ENCODE measurements at places on chromosomes 5 and 9.

GRCh38 chr9:89905606-89906338 is 301.0 kb downstream of the GADD45G start:
- no peak for DNase-seq

DNA sequence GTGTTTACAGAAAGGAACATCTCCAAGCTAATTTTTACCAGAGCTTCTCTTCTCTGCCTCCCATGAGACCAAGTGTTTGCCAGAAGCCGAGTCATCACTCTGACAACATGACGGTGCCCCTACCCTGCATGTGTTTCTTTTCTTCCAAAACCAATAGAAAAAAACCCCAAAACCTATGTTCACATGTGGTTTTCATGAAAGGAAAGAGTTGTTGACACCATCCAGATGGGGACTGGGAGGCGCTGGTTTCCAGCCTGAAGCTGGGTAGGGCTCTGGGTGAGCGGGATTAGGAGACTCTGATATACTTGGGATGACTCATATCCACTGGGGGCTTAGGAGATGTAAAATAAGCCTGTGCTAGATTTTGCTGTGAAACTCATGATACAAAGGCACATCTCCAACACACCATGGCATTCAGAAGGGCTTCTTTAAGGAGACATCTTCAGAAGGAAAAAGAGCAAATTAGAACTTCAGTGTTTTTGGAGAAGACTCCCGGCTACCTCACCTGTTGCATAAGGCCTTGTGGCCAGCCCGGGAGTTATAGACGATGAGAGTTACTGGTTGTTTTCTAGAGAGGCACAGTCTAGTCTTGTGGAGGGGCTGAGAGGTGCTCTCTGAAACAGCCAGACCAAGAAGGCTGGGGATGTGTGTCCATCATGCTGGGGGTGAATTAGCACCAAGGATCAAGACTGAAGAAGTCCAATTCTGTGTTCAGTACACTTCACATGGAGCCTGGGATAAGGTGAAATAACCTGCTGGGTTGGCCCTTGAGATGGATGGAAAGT is 108.9 kb upstream of the LHFPL2 start:
- no peak for DNase-seq

DNA sequence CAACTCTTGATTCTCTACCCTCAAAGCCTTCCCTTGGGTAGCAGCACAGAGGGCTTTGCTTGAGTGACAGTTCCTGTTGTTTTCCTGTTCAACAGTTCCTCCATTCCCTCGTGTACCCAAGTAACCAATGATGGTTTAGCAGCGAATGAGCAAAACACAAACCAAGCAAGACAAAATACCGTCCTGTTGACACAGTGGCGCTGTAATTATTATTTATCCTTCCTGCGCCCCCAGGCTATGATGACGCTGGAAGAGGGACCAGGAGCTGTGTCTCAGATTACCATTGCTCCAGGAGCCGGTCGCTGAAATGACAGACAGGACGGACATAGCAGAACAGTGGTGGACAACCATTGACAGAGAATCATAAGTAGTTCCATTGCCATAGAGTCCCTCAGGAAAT is 154.8 kb downstream of the GADD45G start:
- no peak for DNase-seq

- no peak for DNase-seq
Measured at GRCh38 chr9:13023498-13023897, 248.7 kb downstream of the LURAP1L start.

DNA sequence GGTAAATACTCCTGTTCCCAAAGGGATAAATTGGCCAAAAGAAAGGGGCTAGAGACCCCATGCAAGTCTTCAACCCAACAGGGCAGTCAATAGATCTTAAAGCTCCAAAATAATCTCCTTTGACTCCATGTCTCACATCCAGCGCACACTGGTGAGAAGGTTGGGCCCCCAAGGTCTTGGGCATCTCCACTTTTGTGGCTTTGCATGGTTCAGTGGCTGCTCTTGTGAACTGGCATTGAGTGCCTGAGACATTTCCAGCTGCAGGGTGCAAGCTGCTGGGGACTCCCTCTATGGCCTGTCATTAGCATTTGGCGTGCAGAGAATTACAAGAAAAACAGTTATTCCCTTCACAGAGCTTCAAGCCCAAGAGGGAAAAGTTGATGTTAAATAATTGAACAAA is 224.7 kb downstream of the MTRR start:
- DNase-seq, result no peak

DNA sequence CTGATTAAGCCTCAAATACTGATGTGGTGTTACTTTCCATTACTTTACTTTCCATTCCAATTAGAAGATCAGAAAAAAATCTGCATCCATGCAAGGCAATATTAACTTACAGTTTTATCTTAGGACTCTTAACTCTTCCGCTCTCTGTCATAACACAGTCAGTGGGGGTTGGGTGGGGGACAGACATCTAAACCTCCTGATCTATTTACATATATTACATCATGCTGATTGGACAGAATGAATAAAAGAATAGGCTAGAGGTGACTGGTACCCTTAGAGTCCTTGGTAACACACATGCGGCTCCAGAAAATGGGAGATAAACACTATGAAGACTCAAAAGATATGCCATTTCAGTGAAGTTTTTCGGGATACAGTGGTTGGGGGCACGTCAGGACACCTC is 27.6 kb downstream of the RAPGEF6 start:
- no peak for DNase-seq

- DNase-seq, result peak; percentile 16
Measured at GRCh38 chr5:124952566-124952965, 206.1 kb upstream of the ZNF608 start.

DNA sequence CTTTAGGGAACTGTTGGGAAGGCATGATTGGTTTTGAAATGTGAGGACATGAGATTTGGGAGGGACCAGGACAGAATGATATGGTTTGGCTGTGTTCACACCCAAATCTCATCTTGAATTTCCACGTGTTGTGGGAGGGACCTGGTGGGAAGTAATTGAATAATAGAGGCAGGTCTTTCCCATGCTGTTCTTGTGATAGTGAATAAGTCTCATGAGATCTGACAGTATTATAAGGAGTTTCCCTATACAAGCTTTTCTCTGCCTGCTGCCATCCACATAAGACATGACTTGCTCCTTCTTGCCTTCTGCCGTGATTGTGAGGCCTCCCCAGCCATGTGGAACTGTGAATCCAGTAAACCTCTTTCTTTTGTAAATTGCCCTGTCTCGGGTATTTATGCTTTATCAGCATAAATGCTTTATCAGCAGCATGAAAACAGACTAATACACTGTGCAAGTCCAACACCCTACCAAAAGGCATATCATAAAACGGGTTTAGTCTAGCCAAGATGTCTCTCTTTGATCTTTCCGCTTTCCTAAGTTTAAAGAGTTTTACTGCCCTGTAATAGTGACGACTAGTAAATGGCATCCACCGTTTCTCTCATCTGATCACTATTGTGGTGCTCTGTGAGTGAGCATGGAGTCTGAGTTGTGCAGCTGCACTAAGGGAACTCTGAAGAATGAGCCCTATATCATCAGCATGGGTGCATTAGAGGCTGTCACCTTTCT is 12.9 kb upstream of the ZNF782 start:
- DNase-seq, result no peak

GRCh38 chr5:94782383-94782782 is 163.9 kb downstream of the SLF1 start:
- DNase-seq, result no peak

- no peak for DNase-seq
Measured at GRCh38 chr5:150313921-150314716, 11.4 kb upstream of the ARSI start.

DNA sequence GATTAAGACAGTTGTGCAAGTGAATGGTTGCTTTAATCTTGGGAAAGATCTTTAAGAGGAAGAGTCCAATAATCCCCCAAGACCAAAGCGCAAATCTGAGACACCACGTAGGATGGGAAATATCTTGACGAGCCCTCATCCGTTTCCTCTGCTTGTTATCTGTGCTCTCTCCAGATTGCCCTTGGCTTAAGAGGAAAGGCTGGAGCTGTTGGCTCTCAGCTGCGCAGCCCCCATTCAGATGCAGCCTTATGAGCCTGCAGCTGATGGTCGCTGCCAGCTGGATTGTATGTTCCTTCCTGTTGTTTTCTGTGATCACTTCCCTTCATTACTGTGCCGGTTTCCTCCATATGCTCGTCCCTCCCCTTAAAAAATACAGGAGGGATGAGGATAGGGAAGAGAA is 47.7 kb downstream of the PWWP2A start:
- no peak for DNase-seq

GRCh38 chr5:32791536-32792243 is 80.6 kb downstream of the NPR3 start:
- DNase-seq, result no peak

DNA sequence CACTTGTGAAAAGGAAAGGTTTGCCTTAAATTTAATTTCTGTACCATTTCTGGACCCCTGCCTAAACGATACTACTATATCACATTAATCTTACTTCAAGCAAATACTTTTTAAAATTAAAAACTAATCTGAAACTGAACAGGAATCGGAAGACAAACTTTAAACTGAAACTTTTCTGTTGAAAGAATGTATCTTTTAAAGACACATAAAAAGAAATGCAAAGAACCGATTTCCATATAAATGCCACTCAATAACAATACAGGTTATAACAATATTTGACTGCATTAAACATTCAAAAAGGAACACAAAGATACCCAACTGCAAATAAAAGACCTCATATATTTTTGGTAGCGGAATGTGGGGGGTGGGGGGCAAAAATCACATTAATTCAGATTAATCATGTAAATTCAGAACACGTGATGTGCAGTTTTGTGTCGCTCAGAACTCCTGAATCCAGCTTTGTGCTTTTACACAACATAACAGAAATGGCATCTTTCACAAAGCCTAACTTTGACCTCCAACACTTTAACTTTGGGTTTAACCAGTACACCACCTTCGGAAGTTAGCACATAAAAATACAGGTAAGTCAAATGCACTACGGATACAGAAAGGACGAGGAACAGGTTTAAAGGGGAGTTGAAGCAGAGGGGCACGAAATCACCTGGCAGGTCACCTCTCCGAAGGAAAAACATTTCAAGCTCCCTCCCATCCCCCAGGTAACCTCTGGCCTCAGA is 925 bp downstream of the LIFR start:
- DNase-seq, result peak; percentile 18

- no peak for DNase-seq
Measured at GRCh38 chr5:108168915-108169314, 213.0 kb downstream of the FBXL17 start.

DNA sequence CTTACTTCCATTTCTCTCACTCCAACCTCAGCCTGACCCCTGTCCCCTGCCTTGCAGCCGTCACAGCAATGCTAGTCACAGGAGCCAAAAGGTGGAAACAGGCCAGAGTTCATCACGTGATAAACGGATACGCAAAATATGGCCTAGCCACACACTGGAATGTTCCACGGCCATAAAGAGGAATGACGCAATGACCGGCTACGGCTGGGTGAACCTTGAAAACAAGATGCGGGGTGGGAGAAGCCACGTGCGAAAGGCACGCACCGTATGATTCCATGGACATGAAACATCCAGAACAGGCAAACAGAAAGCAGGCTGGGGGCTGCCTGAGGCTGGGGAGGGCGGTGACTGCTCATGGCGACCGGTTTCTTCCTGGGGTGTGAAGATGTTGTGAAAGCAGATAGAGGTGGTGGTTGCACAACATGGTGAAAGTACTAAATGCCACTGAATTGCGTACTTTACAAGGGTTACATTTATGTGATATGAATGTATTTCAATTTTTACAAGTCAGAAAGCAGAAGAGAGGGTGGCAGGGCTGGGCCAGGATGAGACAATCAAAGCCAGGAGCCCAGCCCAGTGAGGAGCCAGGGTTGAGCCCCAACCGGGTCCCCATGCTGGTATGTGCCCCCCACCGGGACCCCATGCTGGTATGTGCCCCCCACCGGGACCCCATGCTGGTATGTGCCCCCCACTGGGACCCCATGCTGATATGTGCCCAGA is 117.8 kb upstream of the SARDH start:
- DNase-seq, result no peak

- peak; percentile 13 for DNase-seq
Measured at GRCh38 chr5:143653256-143653655, 158.7 kb upstream of the HMHB1 start.

DNA sequence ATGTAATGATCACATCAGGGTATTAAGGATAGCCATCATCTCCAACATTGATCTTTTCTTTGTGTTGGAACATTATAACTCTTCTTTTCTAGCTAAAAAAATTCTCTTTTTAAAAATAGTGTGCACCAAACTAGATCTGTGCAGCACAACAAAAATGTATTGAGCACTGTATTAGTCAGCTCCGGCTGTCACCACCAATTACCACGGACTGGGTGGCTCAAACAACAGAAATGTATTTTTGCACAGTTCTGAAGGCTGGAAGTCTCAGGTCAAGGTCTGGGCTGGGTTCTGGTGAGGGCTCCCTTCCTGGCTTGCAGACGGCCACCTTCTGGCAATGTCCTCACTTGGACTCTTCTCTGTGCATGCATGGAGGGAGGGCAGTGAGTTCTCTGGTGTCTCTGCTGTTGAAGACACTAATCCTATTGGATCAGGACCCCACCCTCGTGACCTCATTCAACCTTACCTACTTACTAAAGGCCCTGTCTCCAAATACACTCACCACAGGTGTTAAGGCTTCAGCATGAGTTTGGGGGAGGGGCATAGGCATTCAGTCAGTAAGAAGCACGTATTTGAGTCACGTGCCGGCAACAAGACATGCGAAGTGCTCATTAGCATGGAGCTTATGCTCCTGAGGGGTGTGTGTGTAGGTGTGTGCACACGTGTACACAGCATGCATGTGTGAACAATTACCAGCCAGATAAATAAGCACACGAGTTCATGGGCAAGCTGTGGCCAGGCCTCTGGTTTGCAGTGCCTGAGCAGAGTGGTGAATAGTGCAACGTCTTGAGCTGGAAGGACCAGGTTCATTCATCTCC is 89.4 kb upstream of the SH3PXD2B start:
- DNase-seq, result no peak

DNA sequence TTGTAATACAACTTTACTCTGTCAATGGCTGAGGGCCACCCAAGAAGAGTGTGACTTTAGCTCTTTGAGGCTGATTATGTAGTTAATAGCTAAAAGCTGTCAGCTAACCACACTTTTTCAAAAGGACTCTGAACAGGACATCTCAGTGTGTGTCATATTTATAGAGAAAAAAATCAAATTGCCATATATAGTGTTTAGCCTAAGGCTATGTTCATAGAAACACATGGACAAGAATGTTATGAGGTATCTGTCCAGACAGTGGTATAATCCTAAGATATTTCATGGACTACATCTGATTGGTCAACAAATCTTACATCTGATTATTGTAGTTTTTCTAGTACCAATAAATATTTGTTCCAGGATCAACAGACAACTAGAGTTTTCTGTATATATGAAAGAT is 42.1 kb upstream of the CDH18 start:
- no peak for DNase-seq

DNA sequence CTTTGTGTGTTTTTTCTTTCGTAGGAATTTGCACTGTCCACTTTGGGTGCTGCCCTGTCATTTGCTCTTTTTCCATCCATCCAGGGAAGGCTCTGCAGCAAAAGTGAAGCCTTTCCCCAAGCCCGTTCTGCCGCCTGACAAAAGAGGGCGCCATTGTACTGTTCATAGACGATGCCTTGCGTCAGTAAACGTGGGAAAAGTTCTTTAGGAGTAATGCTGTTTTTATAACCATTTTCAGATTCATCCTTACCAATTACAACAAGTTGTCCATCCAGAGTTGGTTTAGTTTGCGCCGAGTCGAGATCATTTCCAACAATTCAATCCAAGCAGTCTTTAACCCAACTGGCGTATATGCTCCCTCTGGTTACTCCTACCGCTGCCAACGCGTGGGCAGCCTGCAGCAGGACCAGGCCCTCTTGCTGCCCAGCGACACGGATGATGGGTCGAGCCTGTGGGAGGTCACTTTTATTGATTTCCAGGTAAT is 34.3 kb upstream of the RPS23 start:
- DNase-seq, result peak; percentile 19

GRCh38 chr5:25056836-25057235 is 412.1 kb upstream of the CDH10 start:
- DNase-seq, result no peak

Measured in GM20000 (cell line).